ENCODE measurements at places on chromosomes 6 and 20.
A peak's percentile ranks its signal among the peaks of the same experiment; 100 is the strongest.

DNA sequence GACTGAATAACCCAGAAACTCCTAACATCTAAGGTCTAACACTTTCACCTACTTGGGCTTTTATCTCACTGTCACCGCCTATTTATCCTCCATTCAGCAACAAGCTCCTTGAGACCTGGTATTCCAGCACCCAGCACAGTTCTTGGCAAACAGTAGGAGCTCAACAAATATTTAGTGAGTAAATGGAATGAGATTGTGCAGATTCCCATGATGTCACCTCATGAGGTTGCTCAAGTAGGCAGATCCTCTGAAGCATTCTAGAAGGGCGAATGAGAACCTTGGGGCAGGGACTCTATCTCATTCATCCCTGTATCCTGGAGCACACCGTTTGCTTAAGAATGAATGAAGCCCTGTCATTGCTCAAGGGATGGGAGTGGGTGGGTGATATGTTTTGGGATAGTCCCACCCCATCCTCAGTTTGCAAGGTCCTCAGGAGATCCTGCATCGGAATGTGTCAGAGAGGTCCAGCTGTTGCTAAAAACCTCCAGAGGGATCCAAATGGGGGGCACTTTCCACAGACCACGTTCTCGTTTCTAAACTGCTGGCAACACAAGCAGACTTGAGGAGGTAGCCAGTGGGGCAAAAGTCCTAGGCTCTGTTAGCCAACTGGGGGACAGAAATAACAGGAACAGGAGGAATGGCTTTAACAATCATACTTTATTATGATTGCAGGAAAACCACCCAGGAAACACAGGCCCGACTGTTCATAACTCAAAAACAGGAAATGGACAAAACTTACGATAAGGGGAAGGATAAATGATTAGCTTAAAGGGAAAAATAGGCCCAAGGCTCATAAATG lies 42.0 kb downstream of the EDN1 start:
- no peak for DNase-seq

GRCh38 chr6:144252259-144252658 lies 32.9 kb upstream of the UTRN start:
- DNase-seq = no peak

- DNase-seq = peak; percentile 26
Observed at GRCh38 chr6:109713097-109713496, 22.0 kb downstream of the FIG4 start.

GRCh38 chr6:137799950-137800568 lies 67.0 kb upstream of the TNFAIP3 start:
- peak; percentile 53 for DNase-seq

- DNase-seq = no peak
Observed at GRCh38 chr6:148681666-148682065, 65.2 kb upstream of the UST start.

DNA sequence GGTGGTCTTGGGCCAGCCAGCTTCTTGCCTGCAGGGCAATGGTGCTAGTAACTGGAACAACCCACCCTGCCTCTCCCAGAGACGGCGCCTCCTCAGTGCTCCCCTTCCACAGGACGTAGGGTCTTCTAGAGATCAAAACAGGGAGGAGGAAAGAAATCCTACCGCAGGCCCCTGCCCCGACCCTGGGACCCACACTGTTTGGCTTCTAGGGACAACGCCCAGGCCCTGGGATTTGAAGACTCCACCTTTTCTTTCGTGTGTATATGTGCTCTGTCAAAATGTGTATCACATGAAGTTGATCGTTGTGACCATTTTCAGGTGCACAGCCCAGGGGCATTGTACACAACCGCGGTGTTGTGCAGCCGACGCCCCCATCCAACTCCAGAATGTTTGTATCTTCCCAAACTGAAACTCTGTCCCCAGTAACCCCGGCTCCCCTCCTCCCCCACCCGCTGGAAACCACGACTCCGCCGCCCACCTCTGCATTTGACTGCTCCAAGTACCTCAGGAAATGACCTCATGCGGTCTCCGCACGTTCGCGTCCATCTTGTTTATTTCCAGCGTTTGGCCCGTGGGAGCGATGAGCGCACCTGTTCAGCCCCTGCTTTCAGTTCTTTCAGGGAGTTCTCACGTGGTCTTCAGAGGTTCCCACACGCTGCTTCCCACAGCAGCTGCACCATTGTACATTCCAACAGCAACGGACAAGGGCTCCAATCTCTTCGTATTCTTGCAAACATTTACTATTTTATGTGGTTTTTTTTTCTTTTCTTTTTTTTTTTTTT lies 3.4 kb upstream of the BHLHE23 start:
- peak; percentile 76 for DNase-seq

GRCh38 chr6:145844933-145845540 lies 30.4 kb upstream of the FBXO30 start:
- no peak for DNase-seq

- DNase-seq = no peak
Observed at GRCh38 chr20:56985066-56985685, 281.3 kb downstream of the BMP7 start.

- DNase-seq = no peak
Observed at GRCh38 chr6:129648819-129649491, 61.0 kb downstream of the ARHGAP18 start.

- DNase-seq = no peak
Observed at GRCh38 chr20:57824909-57825308, 115.1 kb upstream of the PMEPA1 start.

DNA sequence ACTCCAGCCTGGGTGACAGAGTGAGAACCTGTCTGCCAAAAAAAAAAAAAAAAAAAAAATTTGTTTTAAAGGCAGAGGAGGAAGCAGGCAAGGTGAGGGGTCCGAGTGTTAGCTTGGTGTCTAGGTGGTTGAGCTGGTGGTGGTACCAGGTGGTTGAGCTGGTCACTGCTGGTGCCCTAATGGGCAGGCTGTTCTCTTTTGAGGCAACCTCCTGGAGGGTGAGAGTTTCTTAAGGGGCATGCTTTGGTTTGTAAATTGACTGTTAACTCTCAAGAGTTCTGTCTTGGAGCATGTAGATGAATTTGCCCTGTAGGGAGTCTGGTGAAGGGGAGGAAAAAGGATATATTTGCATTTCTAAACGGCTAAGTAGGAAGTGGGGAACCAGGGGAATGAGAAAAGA lies 52.7 kb downstream of the BANF2 start:
- DNase-seq = no peak

- DNase-seq = no peak
Observed at GRCh38 chr6:8549074-8549790, 113.9 kb upstream of the SLC35B3 start.

GRCh38 chr6:16043171-16044135 lies 85.4 kb upstream of the MYLIP start:
- no peak for DNase-seq

DNA sequence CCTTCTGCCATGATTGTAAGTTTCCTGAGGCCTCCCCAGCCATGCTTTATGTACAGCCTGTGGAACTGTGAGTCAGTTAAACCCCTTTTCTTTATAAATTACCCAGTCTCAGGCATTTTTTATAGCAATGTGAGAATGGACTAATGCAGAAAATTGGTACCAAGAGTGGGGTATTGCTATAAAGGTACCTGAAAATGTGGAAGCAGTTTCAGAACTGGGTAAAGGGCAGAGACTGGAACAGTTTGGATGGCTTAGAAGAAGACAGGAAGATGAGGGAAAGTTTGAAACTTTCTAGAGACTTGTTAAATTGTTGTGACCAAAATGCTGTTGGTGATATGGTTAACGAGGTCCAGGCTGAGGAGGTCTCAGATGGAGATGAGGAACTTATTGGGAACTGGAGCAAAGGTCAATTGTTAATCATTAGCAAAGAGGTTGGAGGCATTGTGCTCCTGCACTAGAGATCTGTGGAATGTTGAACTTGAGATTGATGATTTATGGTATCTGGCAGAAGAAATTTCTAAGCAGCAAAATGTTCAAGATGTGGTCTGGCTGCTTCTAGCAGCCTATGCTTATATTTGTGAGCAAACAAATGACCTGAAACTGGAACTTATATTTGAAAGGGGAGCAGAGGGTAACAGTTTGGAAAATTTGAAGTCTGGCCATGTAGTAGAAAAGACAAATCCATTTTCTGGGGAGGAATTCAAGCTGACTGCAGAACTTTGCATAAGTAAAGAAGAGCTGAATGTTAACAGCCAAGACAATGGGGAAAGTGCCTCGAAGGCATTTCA lies 79.0 kb upstream of the GMDS start:
- no peak for DNase-seq

- DNase-seq = no peak
Observed at GRCh38 chr6:42727087-42727611, 4.8 kb upstream of the PRPH2 start.

- DNase-seq = peak; percentile 25
Observed at GRCh38 chr6:158031381-158032353, 50.0 kb downstream of the SYNJ2 start.

DNA sequence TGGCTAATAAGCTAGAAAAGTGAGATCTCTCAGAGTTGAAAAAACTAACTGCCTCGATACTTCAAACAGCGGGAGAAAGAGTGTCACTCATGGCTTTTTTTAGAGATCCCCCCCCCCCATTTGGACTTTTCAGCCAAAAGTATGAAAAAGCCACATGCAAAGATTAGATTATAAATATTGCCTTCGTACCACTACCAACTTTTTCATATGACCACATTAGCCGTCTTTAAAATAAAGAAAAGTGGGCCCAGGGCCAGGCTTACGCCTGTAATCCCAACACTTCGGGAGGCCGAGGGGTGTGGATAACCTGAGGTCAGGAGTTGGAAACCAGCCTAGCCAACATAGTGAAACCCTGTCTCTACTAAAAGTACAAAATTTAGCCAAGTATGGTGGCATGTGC lies 4.4 kb downstream of the PGK2 start:
- no peak for DNase-seq

DNA sequence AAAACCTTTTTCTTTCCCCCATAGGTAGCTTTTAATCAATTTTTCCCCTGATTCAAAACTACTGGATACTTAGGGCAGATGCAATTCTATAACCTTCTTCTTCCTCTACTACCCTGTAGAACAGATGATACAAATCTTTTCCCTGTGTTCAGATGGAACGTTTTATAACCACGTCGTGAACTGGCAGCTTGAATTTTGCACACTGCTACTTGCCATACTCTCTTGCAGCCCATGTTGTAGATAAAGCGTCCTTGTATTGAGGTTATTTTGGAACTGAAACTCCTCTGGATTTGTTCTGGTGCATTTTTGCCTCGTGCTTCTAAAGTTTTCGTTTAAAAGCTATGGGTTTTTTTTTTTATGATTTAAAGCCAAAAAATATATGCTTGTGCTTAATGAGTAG lies 440.2 kb downstream of the RFPL4B start:
- DNase-seq = no peak

- DNase-seq = no peak
Observed at GRCh38 chr20:47757145-47758035, 27.9 kb downstream of the SULF2 start.

- no peak for DNase-seq
Observed at GRCh38 chr6:12958052-12958706, 241.6 kb downstream of the PHACTR1 start.

GRCh38 chr6:6569096-6569810 lies 19.3 kb upstream of the LY86 start:
- no peak for DNase-seq

- no peak for DNase-seq
Observed at GRCh38 chr20:21102603-21103311, 3.4 kb downstream of the LINC00237 start.

DNA sequence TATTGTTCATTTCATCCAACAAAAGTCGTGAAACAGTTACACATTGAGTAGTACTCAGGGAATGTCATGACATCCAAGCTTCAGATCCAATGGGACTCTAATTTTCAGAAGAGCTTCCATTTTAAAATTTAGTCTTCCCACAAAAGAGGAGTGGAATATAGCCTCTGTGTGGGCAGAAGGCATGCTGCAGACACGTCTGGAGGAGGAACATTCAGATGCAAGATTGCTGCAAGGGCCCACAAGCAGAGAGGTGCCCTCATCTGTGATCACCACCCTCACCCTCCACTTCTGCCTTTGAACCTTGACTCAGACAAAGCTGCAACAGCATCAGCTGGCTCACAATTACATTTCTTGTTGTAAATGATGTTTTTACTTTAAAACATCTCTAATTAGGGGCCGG lies 29.9 kb downstream of the NRN1 start:
- no peak for DNase-seq

GRCh38 chr6:113668641-113669408 lies 188.3 kb upstream of the MARCKS start:
- DNase-seq = no peak

GRCh38 chr20:10356628-10357027 lies 77.4 kb downstream of the MKKS start:
- no peak for DNase-seq

DNA sequence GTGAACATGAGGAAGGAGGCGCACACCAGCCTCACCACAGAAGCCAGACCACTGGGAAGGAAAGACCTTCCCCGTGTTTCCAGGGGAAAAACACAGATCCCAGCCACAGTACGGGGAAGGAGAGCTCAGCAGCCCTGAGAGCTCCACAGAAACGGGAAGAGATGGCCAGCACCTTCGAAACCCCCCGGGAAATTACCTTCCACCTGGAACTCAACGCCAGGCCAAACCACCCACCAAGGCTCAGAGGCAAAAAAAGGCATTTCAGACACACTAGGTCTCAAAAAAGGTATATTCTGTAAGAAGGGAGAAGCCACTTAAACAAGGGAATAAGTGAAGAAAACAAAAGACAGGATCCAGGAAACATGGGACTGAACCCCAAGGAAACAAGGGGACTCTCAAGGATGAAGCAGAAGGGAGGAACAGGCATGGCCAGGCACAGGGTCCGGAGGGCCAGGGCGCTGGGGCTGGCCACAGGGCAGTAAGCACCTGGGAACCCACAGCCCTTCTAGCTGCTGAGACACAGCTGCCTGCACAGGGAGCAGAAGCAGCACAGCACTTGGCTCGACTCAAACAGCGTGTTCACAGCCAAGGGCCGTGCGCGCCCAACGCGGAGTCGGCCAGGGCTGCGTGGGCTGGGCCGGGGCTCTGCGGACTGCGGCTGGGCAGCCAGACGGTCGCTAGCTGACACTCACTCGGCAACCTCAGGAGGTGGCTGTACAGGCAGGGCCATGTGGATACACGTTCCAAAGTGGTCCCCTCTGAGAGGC lies 44.6 kb downstream of the TAF4 start:
- no peak for DNase-seq

- DNase-seq = no peak
Observed at GRCh38 chr6:88135578-88136114, 30.5 kb downstream of the CNR1 start.

DNA sequence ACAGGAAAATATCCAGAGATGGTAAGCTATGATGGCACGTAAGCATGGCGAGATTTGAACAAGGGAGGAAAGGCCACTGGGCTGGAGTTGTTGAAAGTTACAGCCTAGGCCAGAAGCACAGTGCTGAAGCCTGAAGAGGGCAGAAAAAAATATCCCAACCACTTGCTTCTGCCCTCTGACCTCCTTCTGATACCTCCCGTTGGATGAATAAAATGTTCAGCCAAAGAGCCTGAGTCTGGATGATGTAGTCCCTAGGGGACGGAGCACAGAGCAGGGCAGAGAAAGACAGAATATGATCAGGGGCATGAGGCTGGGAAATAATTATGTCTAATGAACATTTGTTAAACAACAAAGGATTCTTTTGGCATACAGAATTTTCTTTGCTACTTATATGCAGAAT lies 19.7 kb downstream of the KLHL31 start:
- no peak for DNase-seq

DNA sequence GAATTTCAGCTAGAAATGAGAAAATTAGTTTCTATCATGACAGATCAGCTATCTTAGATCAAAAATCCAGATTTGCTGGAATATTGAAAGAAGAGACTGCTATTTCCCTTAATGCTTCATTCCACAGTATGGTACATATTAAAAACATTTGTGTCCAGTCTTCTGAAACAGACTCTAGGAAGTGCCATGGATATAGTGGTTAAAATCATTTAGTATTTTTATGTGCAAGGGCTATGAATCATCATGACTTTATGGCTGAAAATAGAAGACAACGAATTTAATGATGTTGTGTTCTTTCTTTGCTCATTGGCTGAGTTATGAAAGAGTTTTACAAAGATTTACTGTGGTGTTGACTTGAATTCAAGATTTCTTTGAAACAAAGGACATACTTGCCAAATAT lies 146.6 kb downstream of the ANKRD60 start:
- no peak for DNase-seq

All from stimulated activated CD4-positive, alpha-beta T cell treated with anti-CD3 and anti-CD28 coated beads, Interleukin-1b, Interleukin-23, amount 100 ng/mL, for 48 hours (primary cell).